ENCODE measurements at places on chromosomes 5 and 9.

DNA sequence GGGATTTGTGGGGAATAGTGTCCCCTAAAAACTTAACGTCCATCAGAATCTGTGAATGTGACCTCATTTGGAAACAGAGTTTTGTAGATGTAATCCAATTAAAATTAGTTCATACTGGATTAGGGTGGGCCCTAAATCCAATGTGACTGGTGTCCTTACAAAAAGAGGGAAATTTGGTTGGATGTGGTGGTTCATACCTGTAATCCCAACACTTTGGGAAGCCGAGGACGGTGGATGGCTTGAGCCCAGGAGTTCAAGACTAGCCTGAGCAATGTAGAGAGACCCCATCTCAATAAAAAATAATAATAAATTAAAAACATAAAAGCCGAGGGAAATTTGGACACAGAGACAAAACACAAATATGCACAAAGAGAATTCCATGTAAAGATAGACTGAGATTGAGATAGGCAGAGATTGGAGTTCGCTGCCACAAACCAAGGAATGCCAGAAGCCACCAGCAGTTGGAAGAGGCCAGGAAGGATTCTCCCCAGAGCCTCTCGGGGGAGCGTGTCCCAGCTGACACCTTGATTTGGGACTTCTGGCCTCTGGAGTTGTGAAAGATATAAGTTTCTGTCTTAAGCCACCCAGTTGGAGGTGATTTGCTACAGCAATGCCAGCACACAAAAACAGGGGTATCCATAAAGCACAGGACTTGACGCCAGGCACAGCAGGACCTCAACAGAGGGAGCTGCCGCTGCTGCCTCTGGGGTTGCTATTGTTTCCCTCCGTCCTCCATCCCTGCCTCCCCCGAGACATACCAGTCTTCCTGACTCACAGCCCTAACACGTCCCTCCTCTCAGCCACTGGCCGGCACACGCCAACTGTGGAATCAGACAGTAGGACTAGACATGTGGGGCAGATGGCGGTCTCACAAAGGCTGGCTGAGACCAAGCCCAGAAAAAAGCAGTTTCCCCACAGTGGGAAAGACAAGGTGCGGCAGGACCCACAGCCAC, 73.8 kb upstream of the IL17B start:
- DNase-seq = no peak

DNA sequence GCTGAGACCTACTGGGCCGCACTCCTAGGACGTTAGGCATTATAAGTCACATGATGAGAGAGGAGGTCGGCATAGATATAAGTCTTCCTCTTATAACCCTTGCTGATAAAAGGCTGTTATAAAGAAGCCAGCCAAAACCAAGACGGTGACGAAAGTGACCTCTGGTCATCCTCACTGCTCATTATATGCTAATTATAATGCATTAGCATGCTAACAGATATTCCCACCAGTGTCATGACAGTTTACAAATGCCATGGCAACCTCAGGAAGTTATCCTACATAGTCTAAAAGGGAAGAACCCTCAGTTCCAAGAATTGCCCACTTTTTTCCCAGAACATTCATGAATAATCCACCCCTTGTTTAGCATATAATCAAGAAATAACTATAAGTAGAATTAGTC, 222.4 kb downstream of the TLE1 start:
- DNase-seq = no peak

GRCh38 chr9:126671381-126671831, 57.7 kb downstream of the LMX1B start:
- DNase-seq = no peak

GRCh38 chr5:5995819-5996218, 382.5 kb downstream of the MED10 start:
- DNase-seq = no peak

- DNase-seq = no peak
Observed at GRCh38 chr9:137146527-137146918, 7.6 kb downstream of the GRIN1 start.

DNA sequence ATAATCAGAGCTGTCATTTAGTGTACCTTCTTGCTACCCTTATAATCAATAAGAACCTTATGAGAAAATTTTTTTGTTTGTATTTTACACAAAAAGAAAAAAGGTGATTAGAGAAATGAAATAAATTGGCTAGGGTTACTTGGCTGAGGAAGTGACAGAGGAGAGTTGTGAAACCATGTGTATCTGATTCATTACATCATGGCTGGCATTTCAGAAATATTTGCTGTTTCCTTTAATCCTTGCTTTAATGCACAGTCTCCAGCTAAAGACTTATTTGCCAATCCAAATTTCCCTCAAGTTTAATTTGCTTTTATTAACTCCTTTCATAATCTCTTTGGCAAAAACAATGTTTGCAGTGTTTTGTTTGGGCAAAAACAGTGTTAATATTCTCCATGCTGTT, 543.1 kb downstream of the KIF4B start:
- DNase-seq = no peak

DNA sequence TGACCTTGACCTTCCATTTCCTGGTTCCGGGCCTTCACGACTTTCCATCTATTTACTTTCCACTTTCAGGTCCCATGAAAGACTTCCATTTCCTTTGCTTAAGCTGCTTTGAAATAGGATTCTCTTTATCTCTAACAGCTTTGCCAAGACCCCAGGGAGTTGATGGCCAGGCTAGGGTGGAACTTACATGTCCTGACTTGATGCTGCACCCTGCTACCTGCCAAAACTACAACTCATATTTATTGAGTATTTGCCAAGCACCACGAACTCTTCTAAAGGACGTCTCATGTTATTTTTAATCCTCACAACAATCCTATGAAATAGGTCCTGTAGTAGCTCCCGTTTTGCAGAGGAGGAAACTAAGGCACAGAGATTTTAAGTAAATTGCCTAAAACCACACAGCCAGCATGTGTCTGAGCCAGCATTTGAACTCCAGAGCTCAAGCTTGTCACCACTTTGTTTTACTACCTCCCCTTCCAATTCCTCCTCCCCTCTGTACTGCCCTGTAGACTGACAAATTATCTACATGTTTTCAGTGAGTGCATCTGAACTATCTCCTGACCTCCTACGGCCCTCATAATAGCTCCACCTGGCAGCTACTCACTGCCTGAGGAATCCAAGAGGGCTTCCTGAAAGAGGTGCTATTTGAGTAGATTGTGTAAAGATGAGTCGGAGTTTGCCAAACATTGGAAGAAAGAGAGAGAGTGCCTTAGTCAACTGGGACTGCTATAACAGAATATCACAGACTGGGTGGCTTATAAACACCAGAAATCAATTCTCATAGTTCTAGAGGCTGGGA, 38.4 kb upstream of the SMIM23 start:
- DNase-seq = no peak

DNA sequence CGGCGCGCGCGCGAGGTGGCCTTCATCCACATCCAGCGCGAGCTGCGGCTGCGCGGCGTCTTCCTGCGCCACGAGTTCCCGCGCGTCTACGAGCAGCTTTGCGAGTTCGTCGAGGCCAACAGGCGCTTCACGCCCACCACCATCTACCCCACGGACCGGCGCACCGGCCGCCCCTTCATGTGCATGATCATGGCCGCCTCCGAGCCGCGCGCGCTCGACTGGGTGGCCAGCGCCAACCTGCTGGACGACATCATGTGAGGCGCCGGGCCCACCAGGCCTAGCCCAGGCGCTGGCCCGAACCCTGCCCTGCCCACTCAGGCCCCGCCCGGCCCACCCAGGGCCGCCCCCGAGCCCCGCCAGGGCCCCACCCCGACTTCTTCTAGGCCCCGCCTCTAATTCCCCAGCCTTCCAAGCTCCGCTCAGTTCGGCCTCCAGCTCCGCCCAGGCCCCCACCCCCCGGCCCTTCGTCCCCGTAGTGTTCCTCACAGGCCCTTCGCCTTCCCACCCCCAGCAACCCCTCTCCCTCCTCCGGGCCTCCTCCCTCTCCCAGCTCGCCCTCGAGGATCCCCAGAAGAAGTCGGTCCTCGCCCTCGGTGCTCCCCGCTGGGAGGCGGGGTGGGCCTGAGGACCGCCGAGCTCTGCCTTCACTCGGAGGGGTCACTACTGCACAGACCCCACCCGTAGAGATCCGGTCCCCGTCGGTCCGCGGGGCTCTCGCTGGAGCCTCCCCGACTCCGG, 2.0 kb upstream of the PHPT1 start:
- peak; percentile 55 for DNase-seq

DNA sequence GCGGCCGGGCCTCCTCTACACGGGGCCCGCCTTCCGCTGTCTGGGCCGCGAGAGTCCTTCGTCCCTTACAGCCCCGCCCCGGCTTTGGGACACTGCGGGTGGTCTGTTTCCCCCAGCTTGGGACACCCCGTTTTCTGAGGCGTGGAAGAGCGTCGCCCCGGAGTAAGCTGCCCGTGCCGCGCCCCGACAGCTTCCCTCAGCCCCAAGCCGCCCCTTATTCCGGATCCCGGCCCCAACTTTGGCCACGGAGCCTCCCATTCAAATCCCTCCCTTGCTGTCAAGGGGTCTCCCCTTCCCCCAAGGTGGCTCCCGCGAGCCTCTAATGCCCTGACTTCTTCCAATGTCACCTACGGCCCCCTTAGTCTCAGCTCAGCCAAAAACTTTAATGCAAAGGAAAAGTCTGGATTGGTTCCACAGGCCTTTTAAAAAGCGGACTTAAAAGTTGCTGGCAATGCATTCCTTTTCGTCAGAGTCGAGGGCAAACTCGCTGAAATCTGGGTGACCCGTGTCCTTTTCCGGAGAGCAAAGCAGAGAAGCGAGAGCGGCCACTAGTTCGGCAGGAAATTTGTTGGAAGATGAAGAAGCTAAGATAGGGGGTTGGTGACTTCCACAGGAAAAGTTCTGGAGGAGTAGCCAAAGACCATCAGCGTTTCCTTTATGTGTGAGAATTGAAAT, 19.8 kb downstream of the EXOSC2 start:
- DNase-seq = no peak

DNA sequence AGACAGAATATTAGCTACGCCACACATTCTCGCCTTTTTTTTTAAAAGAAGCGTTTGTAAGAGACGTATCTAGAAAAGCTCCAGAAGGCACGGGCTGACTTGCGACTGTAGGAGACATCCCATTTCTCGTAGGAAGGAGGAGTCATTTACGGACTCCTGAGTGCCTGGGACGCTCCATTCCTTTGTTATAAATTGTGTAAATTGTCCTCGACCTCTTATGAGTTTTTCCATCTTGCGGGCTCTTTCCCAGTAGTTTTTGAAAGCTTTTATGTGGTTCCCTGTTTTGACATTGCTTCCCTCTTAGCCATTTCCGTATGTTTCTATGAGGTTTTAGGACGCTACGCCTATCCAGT, 1.0 kb downstream of the RABL6 start:
- no peak for DNase-seq

GRCh38 chr5:142360607-142361120, 35.8 kb upstream of the SPRY4 start:
- DNase-seq = no peak

DNA sequence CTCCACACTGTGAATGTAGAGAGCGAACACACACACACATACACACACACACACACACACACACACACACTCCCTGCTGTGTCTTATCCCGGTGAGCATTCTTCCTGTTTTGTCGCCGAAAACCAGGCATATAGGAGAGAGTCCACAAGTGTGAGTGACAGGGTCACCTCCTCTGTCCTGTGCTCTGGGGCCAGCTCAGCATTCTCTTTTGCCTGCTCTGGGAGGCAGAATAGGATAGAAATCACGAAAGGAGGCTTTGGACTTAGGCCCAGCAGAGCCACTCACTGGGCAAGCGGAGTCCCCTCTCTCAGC, 3.0 kb downstream of the LAMC3 start:
- no peak for DNase-seq

- no peak for DNase-seq
Observed at GRCh38 chr9:96688187-96688586, 33.1 kb upstream of the PRXL2C start.

DNA sequence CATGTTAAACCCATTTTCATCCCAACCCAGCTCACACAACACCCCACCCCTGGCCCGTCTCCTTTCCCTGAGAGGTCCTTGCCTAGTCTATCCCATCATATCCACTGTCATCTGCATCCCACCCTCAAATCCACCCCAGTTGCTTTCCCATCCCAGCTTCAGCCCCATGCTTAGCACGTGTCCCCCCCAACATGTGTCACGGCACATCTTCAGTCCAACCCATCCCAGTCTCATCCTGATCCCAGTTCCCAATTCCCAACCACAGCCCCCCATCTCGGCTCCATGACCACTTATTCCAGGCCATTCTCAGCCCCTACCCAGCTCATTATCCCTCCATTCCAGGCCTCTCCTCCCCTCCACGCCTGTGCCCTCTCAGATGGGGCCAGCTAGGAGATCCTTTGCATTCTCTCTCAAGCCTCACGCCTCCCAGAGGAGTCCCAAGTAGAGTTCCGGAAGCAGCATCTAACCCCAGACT, 605 bp upstream of the DBN1 start:
- DNase-seq = no peak

DNA sequence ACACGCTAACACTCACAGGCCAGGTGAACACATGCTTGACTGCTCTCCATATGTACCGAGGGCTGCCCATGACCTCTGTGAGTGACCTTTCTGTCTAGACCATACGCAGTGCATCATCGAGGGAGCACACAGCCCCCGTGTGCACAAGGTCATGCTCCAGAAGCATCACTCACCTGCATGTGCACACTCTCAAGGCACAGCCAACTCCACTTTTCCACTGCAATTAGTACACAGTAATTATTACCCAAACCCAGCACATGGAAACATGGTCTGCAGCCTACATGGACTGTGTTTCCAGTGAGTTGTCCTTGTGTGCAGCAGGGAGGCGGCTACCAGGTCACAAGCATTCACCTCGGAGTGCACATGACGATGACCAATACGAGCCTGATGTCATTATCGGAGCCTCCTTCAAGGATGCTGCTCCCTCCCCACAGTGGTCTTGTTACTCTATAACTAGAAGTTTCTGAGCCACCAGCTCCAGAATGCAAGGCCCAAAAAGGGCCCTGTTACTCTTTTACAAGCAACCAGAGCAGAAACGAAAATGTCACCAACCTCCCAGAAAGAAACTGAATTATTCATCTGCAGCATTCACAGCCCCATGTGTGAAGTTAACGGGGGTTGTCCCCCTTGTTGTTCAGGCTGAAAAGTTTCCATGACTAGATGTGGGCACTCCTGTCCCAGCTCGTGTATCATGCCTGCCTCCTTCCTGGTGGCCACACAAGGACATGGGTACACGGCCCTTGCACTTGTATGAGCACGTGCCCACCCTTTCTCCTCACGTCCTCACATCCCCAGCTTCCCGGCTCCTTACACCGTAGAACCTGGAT, 31.2 kb downstream of the SEMA4D start:
- DNase-seq = no peak

DNA sequence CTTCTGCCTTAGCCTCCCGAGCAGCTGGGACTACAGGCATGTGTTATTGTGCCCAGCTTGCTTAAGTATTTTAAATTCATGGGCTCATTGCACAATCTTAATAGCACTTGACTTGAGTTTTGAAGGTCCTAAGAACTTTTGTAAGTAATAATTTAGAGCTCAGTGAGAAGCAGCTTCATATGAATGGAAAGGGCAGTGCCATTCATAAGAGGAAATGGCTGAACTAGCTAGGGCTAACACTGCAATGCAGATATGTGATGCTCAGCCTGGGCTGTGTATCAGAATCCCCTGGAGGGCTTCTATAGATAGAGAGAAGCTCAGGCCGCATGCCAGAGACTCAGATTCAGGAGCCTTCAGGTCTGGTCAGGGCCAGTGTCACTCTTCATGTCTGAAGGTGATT, 295.5 kb upstream of the DAP start:
- no peak for DNase-seq

All from SK-N-DZ (cell line).